ENCODE measurements at places on chromosomes 1 and 21.
A peak's percentile ranks its signal among the peaks of the same experiment; 100 is the strongest.

- DNase-seq: peak; percentile 24
These were observed 68.9 kb downstream of the LRRC8C start for GRCh38 chr1:89701746-89702241.

DNA sequence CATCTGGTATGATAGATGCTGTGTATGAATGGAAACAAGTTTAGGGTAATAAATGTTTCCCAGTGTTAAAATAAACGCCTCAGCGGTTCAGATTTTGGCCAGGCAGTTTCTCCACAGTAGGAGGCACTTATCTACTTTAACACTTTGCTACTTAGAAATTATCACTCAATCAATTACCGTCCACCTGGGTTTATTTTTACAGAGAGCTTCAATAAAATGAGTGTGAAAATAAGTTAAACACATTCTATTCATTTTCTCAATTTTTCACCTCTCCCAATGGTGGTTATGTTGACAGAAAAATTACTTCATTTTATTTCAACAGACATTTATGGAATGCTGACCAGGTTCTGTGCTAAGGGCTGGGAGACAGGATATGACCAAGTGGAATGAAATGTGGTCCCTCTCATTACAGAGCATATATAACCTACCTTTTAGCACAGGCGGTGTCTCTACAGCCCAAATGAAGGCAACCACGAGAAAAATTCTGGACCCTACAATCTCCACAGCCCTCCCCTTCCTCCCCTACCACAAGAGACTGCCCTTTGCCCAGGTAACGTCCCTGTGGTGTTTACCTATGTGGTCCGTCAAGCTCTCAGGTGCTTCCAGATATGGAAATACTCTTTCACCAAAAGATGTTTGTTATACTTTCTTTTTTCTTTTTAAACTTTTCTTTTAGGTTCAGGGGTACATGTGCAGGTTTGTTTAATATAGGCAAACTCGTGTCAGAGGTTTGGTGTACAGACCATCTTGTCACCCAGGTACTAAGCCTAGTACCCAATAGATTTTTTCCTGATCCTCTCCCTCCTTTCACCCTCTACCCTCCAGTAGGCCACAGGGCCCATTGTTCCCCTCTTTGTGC lies 105.5 kb downstream of the HLCS start:
- no peak for DNase-seq

DNA sequence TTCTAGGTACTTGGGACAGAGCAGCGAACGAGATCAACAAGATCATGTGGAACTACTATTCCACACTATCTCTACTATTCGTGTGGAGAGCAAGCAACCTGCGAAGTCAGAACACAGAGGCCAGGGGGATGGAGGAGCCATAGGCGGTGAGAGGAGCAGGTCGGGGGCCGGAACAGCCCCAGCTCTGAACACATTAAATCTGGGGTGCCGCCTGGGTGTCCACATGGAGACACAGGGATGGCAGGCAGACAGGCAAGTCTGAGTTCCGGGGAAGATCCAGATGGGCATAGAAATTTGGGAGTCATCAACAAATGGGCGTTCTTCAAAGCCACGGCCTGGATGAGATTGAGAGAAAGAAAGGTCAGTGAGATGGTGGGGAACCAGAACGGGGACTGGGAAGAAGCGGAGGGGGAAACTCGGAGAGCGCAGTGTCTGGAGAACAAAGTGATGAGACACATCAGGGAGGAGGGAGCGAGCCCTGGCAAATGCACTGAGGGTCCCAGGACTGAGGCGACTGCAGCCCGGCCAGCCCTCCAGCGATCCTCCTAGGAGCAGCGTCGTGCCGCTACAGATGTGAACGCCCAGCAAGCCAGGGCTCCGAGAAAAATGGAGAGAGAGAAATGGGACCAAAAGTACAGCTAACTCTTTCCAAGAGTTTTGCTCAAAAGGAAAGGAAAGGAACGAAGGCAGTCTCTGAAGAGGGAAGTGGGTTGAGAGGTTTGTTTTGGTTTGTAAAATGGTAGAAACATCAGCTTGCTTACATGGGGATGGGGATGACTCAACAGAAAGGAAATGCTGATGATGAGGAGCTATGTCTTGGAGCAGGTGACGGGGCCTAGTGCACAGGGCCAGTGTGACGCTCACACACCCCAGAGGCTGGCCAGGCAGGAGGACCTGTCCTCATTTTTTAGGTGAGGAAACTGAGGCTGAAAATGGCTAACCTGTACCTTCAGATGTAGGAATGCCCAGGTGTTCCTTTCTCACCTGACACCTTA lies 84.5 kb downstream of the GLIS1 start:
- DNase-seq: no peak

DNA sequence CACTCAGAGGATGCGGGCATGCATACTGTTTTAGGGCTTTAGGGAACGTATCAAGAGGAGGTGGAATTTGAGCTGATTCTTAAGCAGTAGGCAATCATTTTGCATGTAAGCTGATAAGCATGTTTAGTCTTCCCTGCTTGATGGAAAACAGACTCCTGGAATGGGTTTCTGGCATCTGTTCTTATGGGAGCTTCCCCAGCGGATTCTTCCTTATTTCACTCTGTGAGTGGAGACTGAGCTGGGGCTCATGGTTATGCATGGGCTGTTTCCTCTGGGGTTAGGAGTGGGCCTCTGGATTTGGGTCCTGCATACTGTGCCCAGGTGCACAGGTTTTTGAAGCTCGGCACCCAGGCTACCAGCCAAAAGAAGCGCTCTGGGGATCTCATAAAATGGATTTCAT lies 93.4 kb downstream of the DIRAS3 start:
- DNase-seq: no peak

GRCh38 chr1:167922611-167923074 lies 8.7 kb upstream of the ADCY10 start:
- DNase-seq: no peak

- no peak for DNase-seq
These were observed 29.3 kb downstream of the CRYZ start for GRCh38 chr1:74703386-74704182.
